Stimulated activated CD8-positive, alpha-beta memory T cell treated with anti-CD3 and anti-CD28 coated beads, Interleukin-15, amount 100 ng/mL, for 1 hour (primary cell): ENCODE measurements at places on chromosomes 5 and 9.

GRCh38 chr5:167777746-167778145, 513.7 kb upstream of the WWC1 start:
- DNase-seq, result no peak

- DNase-seq, result no peak
Measured at GRCh38 chr9:70298245-70298771, 39.5 kb downstream of the SMC5 start.

GRCh38 chr9:108331596-108331995, 524.2 kb downstream of the ACTL7B start:
- DNase-seq, result no peak

DNA sequence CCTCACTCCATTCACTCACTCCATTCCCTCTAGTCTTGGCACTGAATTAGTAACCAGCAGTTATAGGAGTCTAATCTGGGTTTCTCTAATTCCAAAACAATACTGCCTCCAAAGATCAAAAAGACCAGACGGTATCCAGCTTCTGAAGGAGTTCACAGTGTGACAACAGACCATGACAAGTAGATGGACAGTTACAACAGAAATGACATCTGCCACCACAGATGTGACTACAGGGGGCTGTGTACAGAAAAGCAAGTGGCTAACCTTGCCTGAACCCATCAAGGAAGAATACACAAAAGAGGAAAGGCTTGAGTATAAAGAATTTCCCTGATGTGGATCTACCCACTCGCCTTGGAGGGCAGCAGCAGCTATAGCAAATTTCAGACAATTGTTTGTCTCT, 112.4 kb downstream of the ACTL7B start:
- DNase-seq, result no peak

- no peak for DNase-seq
Measured at GRCh38 chr5:76351176-76351575, 51.9 kb upstream of the IQGAP2 start.
